NCI-H2081 treated with DMSO at 0.1 percent for 48 hours (cell line): ENCODE measurements at places on chromosomes 7 and 10.

- no peak for DNase-seq
Measured at GRCh38 chr10:51907361-51907760, 208.0 kb upstream of the CSTF2T start.

DNA sequence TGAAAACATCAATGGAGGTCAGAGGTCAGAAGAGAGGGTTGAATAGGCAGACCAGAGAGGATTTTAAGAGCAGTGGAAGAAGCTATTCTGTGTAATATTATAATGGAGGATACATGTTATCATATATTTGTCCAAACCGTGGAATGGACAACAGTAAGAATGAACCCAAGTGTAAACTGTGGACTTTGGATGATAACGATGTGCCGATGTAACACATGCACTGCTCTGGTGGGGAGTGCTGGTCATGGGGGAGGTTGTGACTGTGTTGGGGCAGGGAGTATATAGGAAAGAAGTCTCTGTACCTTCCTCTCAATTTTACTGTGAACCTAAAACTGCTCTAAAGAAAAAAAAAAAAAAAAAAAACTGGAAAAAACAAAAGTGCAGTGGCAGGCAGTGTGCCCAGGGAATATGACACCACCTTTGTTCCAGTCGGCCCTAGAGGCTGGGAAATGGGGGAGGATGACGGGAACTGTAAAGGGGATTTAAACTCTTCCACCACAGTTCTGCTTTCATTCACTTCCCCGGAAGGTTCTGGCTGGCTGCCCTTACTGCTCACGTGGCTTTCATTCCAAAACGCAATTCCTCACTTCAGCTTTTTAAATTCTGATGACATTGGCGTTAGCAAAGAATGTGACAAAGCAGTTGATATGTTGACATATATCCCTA is 113.7 kb upstream of the ANKRD1 start:
- no peak for DNase-seq

DNA sequence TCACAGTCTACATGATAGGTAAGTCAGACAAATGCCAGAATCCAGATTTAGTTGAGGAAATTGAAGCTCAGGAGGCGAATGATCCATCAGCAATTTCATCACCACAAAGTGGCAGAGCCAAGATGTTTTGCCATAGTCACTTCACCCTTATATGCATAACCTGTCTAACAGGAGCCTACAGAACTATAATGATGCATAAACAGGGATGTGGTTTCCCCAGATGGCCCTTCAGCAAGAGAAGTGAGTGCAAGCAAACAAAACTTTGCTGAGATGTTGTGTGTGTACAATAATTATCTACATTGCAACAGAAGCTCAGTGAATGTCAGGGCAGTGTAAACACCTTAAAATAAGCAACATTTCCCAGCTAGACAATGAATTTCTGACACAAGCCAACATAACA is 28.6 kb downstream of the PON3 start:
- DNase-seq: no peak

- no peak for DNase-seq
Measured at GRCh38 chr7:36831049-36831448, 106.8 kb upstream of the AOAH start.

GRCh38 chr10:71604324-71605018 is 115.1 kb downstream of the C10orf105 start:
- DNase-seq: no peak

GRCh38 chr7:69213878-69214277 is 384.4 kb upstream of the AUTS2 start:
- DNase-seq: no peak

DNA sequence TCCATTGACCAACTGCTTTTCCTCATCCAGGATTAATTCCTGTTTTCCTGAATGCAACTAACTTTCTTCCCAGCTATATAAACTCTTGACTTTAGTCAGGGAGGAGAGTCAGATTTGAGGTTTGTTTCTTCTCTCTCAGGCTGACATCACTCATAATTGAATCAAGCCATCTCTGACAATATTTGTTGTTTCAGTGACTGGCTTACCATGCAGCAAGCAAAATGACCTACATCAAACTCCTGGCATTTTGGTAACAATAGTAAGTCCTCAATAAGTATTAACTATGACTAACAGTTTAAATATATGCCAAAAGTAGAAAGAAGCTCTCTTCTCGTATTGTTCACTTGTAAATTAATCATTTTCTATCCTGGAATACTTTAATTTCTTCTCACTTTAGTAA is 625.7 kb upstream of the KCND2 start:
- no peak for DNase-seq

- DNase-seq: no peak
Measured at GRCh38 chr7:88224601-88225275, 4.9 kb upstream of the SRI start.

GRCh38 chr7:7751243-7752092 is 33.1 kb upstream of the RPA3 start:
- DNase-seq: no peak

DNA sequence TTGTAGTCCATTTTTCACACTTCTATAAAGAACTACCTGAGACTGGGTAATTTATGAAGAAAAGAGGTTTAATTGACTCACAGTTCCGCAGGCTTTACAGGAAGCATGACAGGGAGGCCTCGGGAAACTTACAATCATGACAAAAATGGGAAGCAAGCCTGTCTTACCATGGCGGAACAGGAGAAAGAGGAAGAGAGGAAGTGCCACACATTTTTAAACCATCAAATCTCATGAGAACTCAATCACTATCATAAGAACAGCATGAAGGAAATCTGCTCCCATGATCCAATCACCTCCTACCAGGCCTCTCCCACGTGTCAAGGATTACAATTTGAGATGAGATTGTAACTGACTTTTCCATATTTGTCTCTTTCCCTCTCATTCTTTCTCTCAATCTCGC is 9.3 kb upstream of the PNPLA8 start:
- DNase-seq: no peak

- no peak for DNase-seq
Measured at GRCh38 chr10:75707080-75707840, 275.8 kb downstream of the LRMDA start.

DNA sequence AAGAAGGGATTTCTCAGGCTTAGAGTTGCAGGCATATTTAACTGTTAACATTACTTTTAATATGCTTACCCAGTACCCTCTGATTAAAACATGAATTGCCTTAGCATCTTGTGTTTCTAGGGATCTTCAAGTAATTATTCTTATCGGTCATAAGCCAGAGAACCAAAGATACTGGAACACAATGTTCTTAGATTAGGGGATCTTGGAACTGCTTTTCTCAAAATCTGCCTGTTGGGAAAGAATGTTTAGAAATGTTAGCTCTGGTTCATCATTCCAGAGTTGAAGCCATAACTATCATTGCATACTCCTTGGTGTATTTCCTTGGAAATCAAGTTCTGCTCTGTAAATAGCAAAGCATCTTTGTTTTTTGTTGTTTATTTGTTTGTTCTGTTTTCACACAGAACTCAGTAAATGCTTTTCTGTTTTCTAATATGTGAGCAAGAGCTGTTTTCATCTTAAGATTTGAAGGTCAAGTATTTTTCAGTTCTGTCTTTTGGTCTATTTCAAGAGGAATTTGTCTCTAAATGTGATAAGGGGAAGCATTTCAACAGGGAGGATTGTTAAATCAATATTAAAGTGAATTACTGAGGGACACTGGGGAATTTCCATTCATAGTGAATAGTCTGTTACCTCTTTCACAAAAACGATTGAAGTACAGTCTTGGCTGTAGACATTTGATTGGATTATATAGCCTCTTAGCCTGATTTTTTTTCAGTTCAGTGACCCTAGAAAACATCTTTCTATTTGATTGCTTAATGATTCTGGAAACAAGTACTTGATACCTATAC is 103.2 kb upstream of the CYP26C1 start:
- no peak for DNase-seq

GRCh38 chr7:158865977-158866376 is 9.6 kb downstream of the DYNC2I1 start:
- DNase-seq: no peak

- DNase-seq: no peak
Measured at GRCh38 chr10:63553473-63553872, 32.3 kb downstream of the REEP3 start.

DNA sequence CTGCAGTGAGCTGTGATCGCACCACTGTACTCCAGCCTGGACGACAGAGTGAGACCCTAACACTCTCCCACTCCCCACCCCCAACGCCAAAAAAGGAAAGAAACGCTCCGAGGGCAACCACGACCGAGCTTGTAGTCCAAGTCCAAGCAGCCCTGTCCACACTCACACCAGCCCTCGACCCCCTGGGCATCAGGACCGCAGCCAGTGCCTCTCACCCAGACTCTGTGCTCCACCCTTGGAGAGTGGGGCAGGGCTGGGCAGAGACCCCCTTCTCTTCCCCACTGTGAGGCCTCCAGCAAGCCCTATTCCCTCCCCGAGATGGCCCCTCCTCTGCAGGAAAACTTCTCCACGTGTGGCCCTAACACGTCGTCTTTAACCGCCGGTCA is 82.6 kb downstream of the FOXL3 start:
- no peak for DNase-seq

DNA sequence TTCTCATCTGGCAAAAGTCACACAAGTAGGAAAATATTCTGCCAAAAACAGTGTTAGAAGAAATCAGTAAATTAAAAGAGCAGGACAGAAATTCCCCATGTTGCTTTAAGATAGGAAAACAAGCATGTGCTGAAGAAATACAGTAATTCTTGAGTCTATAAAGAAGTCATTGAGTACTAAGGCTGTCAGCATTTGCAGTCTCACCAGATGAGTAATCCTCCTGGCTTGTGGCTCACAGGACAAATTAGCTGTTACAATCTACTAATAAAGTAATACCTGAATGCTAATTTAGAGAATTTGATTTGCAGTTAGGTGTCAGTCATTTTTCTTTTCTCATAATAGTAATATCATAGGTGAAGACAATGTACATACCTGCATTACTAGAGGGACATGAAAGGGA is 1158.9 kb upstream of the CELF2 start:
- no peak for DNase-seq

GRCh38 chr7:148699024-148699781 is 500 bp downstream of the CUL1 start:
- DNase-seq: no peak

DNA sequence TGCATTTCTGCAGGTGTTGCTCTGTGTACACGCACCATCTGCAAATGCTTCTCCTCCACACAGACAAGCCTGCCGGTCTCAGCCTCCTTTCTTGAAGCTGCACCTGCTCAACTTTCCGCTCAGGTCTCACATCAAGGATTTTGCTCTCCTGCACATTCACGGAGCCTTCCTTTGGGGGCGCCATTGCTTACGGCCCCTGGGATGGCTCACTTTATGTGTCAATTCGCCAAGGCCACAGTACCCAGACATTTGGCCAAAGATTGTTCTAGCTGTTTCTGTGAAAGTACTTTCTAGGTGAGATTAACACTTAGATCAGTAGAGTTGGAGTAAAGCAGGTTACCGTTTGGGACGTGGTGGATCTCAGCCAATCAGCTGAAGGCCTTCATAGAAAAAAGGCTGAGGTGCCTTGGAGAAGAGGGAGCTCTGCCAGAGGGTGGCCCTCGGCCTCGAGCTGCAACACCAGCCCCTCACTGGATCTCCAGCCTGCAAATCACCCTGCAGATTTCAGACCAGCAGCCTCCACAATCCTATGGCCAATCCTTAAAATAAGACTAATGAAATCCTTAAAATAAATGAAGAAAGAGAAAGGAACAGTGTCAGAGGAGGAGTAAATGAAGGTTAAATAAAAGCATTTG is 39.9 kb upstream of the PPP2R2D start:
- DNase-seq: no peak

GRCh38 chr10:127535802-127536515 is 13.2 kb upstream of the NPS start:
- no peak for DNase-seq

- DNase-seq: no peak
Measured at GRCh38 chr10:24834869-24835268, 111.2 kb upstream of the ARHGAP21 start.

GRCh38 chr7:107870427-107871000 is 20.5 kb upstream of the DLD start:
- DNase-seq: no peak

DNA sequence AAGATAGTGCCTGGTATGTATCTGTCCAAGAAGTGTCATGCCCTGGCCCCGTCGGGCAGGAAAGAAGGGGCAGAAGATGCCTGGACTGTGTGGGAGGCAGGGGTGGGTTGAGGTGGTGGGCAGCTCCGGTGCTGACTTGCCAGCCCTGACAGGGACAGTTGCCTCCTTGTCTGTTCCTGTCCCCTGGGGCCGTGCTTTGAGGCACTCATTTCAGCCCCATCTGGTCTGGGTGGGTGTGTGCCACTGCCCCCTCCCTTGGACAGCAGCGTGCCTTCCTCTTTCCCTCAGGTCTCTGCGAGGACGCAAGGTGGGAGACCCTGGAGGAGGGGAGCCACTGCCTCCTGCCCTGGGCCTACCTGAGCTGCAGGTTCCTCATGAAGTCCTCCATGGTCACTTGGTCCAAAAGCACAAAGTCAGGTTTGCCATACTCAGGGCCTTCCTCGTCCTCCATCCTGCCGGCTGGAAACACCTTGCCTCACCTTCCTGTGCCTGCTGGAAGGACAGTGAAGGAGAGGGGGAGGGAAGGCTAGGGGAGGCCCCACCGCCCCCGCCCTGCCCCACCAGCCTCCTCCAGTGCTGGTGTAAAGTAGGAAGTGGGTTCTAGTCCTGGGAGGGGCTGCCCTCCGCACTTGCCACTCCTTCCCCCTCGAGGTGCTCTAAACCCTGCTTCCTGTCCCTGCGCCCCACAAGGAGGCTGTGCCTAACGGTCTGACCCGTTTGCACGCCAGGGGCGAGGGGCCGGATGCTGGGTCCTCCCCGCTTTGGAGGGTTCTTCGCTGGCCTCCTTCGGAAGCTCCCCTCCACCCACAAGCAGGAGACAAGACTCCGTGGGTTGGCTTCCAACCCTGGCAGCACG is at the start of gene MYO1G:
TSS of gene MYO1G (minus strand) at position 505 of the 856 bp plus-strand sequence. CDS start at position 451, 54 bp downstream.
- no peak for DNase-seq

DNA sequence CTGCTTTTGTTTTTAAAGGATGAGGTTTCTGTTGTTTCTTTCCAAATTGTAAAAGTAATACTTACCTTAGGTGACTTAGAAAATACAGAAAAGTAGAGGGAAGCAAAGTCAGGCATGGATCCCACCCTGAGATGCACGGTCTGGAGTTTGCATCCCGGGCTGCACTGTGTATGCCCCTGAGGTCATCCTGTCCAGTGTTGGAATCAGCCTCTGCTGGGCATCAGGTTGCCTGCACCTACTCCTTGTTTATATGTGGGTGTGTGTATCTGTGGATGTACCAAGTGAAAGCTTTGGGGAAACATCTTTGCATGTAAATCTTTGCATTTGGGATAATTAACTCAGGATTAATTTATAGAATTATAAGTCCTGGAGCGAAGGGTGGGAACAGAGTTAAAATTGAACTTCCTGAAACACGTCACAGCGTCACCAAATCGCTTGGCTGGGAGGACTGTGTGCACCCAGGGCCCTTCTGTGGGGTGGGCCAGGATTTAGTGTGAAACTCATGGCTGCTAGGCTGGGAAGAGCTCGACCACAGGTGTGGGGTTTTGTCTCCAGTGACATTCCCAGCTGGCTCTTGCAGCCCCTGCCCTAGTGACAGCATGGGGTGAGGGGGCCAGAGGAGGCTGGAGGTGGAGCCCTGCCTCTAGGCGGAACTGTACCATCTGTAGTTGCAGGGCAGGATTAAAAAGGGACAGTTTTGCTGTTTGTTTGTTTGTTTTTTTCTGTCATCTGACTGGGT is 27.9 kb downstream of the GTF2IRD1 start:
- no peak for DNase-seq
